ENCODE measurements at places on chromosomes 1 and 21.

DNA sequence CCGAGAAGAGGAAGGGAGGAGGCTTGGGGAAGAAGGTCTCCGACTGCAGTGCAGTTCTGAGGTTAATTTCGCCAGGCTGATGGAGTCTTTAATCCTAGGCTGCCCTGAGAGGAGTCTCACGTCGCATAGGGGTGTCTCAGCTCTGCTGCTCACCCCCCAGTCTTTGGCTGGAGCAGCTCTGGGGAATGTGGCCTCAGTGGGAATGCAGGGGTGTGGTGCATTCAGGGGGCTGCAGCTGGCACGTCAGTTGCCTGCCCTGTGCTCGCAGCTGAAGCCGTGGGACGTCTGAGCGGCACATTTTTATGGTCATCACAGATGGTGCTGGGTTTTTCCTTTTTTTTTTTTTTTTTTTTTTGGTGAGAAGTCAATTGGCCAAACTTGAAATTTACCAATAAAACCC is 38.2 kb downstream of the ACTN2 start:
- DNase-seq = no peak

DNA sequence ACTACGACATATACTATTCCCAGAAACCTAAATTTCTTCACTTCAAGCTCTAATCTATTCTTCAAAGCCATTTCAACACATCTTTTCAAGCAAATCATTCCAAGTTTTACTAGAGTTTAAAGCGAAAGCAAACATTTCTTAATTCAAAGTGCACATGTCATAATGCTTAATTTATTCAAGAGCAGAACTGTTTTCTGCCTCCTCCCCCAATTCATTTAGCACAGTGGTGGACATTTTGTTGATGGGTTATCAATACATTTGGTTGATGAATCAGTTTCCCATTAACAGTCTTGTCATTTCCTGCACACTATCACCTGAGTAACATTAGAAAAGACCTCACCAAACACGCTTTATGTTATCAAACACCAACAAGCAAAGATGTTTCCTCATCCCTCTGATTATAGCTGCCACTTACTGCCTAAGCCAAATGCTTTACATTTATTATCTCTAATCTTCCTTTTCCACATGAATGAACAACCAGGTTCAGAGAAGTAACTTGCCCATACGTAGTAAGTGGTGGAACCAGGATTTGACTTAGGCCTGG is 2.0 kb downstream of the SRSF4 start:
- DNase-seq = no peak

- peak; percentile 24 for DNase-seq
Measured at GRCh38 chr1:44775930-44776729, 790 bp downstream of the RPS8 start.

GRCh38 chr1:21801100-21801499 is 11.0 kb upstream of the LDLRAD2 start:
- peak; percentile 29 for DNase-seq

DNA sequence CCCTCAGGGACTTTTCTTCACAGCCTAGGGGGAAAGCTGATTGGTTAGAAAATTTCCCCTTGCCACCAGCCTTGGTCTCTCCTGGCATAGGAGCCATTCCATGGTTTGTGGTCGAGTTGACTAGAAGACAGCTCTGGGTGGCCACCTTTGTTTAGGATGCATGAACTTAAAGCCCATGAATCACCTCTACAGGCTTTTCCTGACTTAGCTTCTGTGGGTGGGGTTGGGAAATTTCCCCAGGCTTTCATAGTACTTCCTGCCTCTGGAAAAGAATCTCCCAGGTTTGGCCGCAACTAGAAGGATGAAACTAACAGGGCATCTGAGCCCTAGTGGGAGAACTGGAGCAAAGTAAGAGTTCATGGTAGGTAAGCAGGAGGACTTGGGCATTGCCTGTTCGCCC is 72.6 kb downstream of the SNRPE start:
- DNase-seq = no peak

DNA sequence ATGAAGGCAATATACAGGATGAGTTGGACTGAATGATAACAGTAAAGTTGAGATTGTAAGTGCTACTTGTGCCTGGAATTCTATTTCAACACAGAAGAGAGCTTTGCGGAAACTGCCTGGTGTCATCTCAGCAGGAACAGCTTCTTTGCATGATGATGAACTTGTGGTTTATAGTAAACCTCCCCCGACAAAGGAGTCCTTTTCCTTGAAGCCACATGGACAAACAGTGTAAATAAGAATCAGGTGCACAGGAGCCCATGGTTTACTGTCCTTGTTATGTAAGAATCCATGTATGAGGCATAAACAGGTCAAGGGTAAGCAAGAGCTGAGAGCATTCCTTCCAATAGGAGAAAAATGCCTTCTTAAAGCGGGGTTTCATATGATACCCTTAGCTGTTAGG is 66.2 kb downstream of the PCNX2 start:
- no peak for DNase-seq

- DNase-seq = peak; percentile 35
Measured at GRCh38 chr1:230758709-230759368, 11.7 kb downstream of the CAPN9 start.
